ENCODE measurements at places on chromosomes 11 and 22.

GRCh38 chr11:78930810-78931523 lies 356.3 kb upstream of the NARS2 start:
- no peak for DNase-seq

DNA sequence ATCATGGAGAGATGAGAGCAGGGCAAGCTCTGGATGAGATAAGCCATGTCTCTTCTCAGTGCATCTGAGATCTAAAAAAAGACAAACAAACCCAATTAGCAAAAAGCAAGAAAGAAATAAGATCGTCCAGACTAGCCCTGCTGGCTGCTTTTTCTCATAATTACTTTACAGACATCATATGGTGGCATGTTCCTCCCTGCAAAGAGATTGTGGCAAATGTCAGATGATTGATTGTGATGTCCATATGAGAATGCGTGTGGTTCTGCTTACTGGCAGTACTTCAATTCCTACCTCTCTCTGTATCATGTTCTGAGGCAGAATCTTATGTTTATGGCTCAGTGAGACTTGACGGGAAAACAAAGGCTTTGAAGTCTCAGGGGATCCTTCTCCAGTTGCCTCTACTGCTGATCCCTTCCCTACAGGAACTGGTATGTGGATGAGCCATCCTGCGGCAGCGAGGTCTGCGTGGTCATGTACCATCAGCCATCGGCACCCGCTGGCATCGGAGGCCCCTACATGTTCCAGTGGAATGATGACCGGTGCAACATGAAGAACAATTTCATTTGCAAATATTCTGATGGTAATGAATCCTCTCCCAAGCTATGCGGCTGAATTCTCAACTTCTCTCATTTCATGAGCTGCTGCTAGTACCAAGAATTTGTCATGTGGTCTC lies 8.8 kb downstream of the LAYN start:
- no peak for DNase-seq

DNA sequence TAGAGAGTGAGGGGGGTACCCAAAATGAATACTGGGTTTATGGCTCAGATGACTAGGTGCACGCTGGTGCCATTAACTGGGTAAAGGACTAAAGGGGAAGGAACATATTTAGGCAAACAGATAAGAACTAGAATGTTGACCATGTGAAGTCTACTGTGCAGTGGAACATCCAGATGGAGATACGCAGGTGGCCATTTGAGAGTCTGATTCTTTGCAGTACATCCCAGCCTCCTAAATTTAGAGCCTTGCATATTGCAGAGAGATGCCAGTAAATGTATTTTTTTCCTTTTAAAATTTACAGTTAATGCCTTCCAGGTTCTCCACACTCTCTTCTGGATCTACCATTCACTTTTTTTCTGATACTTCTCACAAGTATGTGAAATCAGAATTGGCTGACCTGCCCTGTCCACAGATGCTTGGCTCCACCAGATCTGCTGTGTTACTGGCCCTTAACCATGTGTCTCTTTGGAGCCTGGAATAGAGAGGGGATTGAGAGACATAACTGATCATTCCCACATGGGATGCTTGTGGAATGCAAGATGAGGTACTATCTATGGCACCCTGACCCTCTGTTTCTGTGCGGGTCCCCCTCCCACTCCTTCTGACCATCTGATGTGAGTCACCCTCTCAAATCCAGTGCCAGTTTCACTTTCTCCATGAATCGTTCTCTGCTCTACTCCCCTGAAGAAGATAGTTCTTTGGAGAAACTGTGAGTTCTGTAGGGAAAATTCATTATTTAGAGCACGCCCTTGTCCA lies 77.0 kb upstream of the NCAM1 start:
- no peak for DNase-seq

DNA sequence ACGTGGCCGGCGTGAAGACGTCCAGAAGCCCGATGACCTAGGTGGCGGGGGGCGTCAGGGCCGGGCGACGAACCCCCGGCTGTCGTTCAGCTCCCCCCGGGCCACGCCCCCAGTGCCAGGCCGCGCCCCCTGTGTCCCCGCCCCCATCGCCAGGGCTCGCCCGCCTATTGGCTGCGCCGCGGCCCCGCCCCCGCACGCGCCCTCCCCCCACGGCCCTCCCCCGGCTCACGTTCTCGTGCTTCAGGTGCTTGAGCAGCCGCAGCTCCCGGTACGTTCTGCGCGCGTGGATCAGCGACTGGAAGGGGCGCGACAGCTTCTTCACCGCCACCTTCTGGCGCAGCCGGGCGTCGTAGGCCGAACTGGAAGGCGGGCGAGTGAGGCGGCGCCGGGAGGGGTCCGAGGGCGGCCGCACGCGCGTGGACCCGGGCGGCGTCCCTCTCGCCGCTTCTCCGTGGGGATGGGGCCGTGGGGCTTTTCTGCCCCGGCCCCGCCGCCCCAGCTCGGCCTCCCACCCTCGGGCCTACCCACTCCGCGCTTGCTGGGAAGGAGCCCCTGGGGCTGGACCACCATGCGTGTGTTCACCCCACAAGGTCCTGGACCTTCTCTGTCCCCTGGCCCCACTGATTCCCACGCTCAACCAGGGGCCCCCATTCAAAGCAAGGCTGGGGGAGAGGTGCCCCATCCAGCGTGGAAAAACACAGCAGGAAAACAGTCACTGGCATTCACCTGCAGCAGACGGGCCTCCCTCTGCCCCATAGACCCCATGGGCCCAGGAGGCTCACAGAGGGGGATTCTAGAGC lies 2.4 kb downstream of the MAPK11 start:
- DNase-seq: no peak

- DNase-seq: no peak
Measured at GRCh38 chr11:101707477-101707876, 123.7 kb upstream of the TRPC6 start.

DNA sequence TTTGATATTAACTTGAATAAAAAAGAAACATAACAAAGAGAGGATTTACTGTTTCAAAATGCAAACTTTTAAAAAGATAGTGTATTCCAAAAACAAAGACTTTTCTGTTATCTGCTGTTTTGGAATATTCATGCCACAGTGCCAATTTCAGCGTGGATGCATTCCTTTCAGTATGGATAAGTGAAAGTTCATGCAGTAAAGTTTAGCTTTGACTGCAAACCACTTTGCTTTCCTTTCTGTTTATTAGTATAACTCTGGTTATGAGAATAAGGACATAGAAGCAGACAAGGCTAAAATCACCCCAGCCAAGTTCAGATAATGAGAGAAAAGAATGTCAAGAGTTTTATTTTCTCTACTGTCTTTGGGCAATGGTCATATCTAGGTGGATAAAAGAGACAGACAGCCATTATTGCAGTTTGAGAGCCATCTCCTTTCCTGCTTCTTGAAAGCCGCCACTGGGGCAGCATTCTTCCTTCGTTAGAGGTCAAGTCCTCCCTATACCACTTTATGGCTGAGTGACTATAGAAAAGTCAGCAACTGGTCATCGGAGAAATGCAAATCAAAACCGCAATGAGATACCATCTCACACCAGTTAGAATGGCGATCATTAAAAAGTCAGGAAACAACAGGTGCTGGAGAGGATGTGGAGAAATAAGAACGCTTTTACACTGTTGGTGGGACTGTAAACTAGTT lies 82.4 kb upstream of the BLID start:
- no peak for DNase-seq

DNA sequence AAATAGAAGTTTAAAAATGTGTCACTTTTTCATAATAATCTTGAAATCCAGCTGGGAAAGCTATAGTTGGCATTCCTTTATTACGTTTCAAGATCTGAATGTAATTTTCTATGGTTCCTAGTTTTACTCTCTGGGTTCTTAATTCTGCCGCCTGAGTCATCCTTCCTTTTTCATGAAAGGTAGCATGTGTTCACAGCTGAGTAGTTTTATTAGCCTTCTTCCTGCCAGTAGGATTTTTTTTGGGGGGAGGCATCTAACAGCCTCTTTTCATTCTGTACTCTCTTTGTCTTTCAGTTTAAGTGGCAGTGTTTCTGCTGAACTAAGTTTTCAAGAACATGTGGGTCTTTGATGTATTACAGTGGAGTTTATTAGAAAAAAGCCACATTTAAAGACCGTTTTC lies 36.5 kb downstream of the OR2AG2 start:
- no peak for DNase-seq

GRCh38 chr11:128593281-128593680 lies 5.9 kb upstream of the ETS1 start:
- DNase-seq: no peak

DNA sequence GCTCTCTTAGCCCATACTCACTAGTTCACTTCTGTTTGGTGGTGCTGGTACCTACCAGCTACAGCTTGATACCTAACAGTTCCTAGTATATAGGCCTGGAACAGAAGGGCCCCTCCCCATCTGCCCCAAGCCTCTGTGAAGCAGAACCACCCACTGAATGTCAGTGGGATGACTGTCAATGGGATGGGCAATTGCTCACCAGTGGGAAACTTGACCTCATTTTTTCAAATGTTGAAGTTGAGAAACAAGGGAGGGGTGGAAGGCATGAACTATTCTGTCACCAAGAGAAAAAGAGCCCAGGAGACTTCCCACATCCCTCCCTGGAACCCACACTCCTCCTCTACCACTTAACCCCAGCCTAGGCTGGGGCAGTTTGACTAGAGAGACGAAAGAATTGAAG lies at the start of gene NLRP10:
Gene NLRP10, minus strand, starts transcription at position 62 of the 400 bp plus-strand sequence. CDS start 1,952 bp downstream, outside the sequence.
- no peak for DNase-seq

DNA sequence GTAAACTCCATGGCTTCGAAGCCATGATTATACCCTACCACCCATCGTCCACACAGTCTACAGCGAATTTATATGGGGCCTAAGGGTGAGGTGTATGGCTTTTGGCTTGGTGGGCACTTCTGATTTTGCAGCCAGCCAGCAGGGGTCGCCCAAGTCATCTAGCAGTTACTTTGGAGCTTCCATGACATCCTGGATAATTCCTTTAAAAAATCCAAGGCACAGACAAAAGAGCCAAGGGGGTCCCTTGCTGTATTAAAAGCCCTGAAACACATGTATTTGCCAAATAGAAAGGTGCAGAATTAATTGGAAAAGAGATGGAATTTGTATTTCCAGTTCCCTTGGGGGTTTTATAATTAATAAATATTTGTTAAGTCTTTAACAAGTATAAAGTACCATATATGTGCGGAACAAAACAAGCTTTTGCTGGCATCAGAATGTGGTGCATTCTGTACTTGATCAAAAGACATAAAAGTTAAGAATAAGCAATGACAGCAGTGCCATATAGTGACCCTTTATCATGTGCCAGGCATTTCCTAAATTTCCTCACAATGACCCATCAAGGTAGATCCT lies 132.8 kb upstream of the PITPNB start:
- DNase-seq: no peak

DNA sequence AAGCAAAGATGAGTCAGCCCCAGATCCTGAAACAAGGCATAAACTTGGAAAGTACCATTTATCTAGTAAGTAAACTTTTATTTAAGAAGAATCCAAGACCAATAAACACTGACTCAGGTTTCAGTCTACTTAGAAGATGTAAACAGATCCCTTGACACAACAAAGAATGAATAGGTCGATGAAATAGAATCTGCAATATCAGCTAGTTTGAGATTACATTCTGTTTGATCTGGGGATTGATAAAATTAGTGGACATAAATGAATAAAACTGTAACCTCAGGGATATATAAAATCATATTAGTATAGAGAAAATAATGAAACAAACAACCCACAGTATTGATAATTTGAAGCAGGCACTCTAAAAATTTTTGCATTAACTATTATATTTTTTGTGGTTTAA lies 708.9 kb downstream of the FAM181B start:
- DNase-seq: no peak

- DNase-seq: no peak
Measured at GRCh38 chr11:7893796-7894195, 37.3 kb downstream of the OR10A6 start.

DNA sequence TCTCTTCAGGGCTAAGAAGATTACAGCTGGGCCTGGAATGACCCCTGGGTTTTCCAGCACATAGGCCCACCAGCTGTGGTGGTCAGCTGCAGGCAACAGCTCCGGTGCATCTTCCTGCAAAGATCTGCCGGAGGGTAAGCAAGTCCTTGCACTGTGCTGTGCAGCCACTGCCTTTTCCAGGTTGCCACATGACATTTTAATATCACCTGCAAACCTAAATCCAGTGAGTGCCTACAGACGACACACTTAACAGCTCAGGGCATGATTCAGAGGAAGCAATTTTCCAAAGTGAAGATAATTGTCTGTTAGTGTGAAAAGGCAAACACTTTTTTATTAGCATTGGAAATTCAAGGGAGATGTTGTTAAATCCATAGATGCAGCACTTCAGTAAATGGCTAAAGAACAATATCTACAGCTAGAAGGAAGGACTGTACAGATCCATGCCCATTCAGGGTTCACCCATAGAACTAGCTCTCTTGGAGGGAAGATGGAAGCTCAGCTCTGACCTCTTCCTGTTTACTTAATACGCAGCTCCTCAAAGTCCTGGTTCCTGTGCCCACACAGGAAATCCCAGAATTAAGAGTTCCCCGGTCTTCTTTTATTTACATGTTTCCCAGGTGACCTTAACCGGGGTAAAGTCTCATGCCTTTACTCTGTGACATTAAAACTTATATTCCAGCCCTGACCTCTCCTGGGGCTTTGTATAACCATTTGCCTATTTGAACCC lies 13.3 kb upstream of the NRIP3 start:
- DNase-seq: no peak

- no peak for DNase-seq
Measured at GRCh38 chr11:113587308-113587739, 112.1 kb upstream of the DRD2 start.

GRCh38 chr11:561148-562003 lies 606 bp downstream of the RASSF7 start:
- no peak for DNase-seq

DNA sequence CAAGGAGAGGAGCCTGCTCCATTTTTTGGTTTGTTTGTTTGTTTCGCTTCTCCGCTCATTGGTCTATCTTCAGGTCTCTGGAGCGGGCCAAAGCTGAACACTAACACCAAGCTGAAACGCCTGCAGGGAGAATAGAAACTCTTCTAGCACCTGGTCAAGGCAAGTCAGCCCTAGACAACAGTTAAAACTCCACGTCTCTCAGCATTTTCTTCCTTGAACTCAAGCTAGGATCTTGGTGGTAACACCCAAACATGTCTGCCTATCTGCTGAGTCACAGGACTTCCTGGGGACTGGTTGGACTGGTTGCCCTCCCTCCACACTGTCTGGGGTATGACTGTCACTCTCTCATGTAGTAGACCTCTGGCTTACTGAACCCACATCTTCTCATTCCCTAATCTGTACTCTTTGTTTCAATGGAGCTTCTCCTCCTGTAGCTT lies 23.9 kb upstream of the RBFOX2 start:
- DNase-seq: no peak

- DNase-seq: no peak
Measured at GRCh38 chr22:19930551-19931486, 10.8 kb upstream of the COMT start.

DNA sequence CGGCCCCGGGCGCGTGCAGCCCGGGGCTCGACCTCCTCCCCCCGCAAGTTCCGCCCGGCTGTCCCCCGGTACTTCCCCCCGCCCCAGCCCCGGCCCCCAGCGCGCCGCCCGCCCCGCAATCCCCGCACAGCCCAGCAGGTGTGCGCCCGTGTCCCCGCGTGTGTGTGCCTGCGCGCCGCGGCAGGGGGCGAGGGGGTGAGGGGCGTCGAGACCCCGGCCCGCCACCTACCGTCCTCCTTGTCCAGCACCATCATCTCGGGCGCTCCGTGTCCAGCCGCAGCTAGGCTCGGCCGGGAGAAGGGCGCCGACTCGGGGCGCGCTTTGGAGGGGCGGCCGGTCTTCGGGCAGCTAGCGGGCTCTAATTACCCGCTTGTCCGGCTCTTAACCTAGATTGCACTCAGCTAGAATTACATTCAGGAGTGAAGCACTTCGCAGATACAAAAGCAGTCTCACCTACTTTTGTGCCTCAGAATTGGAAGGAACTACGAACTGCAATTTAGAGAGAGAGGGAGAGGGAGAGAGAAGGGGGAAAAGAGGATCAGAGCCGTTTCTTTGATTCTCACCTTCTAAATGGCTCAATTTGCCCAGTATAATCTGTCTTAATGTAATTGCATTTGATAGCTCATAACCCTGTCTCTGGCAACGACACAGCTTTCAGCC lies 439 bp downstream of the LMO1 start:
- DNase-seq: no peak
